ENCODE measurements at places on chromosomes 2 and 18.
A peak's percentile ranks its signal among the peaks of the same experiment; 100 is the strongest.

- DNase-seq = no peak
Measured at GRCh38 chr2:128651000-128651399, 332.3 kb upstream of the HS6ST1 start.

DNA sequence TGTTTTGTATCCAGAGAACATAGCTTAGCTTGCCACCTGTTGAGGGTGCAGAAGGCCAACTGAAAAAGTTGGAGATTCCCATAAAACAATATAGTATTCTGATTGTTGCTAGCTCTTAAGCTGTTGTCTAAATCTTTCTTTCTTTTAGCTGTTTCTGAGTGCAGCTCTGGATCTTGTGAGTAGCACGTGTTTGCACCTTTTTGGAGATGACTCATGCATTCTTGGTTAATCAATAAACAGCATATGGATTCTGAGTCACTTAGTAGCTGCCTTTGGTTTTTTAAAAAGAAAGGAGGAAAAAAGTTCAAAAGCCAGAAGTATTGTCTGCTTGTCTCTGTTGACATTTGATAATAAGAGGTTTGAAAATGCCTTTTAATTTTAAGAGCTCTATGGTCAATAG is 483.0 kb upstream of the FSIP2 start:
- DNase-seq = no peak

- DNase-seq = no peak
Measured at GRCh38 chr2:82728090-82728489, 1731.0 kb downstream of the SUCLG1 start.

GRCh38 chr2:105734762-105735538 is 9.8 kb upstream of the NCK2 start:
- no peak for DNase-seq

GRCh38 chr2:19458427-19459003 is 100.1 kb upstream of the OSR1 start:
- DNase-seq = no peak

DNA sequence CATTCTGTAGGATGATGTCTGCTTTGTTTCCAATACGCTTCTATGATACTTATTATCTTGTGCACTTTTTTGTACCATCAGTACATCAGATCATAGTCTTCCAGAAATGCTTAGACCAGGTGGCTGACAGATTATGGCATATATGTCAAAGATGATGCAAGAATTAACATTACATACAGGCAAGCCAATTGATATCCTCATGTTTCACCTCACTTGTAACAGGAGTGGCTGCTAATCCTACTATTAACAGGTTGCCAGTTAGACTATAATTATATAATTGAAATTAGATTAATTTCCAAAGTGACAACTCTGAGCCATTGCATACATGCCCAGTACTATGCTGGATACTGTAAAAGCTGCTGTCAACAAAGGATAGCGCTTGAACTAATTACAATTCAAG is 77.2 kb downstream of the TLK1 start:
- no peak for DNase-seq

DNA sequence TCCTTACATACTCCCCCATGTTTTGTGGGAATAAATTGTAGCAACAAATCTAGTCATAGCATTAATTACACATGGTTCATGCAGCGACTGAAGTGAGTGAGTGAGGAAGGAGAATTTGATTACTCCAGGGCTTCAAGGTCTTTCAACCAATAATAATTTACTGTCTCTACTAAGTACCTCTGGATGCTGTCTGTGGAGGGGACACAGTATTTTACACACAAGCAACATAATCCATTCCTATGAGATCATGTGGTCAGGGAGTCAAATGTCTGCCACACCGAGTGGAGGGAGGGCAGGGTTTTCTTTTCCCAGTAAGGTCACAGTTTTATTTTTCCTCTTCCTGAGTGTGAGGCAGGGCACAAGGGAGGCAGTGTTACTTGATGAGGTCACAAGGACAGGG is 334.7 kb upstream of the CELF4 start:
- no peak for DNase-seq

- DNase-seq = no peak
Measured at GRCh38 chr2:151025816-151026215, 235.8 kb downstream of the RBM43 start.

DNA sequence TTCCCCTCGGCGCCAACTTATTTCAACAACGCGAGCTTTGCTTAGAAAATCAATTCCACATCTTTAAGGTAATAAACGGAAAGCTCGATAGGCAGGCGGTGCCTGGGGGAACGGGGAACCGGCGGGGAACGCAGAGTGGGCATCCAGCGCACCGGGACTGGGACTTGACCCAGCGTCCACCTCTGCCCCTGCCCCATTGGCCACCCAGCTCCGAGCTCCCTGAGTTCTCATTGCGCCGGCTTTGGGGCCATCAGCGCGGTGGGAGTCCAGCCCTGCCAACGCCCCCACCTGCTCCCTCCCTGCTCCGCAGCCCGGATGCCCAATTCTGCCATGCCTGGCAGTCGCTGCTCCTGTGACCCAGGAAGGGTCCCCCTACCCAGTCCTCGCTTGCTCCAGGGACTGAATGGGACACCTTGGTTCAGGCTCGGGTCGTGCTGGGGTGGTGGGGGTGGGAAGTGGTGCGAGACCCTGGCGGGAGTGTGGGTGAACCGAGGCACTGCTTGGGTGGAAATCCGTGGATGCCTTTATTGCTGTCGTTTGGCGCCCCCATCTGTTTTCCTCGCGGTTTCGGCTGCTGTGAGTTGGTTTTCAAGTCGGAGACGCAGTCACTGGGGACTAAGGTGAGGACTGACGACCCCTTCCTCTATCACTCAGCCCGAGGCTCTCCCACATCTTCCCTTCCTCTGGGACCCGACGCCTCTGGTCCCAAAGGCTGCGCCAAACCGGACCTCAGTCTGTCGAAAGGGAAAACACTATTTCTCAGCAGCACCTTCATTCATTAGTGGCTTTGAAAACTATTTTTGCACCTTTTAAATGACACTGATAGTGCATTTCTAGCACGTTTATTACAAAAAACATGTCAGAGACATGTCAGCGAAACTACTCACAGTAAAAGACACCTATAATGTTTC is 2.4 kb upstream of the EVX2 start:
- no peak for DNase-seq

DNA sequence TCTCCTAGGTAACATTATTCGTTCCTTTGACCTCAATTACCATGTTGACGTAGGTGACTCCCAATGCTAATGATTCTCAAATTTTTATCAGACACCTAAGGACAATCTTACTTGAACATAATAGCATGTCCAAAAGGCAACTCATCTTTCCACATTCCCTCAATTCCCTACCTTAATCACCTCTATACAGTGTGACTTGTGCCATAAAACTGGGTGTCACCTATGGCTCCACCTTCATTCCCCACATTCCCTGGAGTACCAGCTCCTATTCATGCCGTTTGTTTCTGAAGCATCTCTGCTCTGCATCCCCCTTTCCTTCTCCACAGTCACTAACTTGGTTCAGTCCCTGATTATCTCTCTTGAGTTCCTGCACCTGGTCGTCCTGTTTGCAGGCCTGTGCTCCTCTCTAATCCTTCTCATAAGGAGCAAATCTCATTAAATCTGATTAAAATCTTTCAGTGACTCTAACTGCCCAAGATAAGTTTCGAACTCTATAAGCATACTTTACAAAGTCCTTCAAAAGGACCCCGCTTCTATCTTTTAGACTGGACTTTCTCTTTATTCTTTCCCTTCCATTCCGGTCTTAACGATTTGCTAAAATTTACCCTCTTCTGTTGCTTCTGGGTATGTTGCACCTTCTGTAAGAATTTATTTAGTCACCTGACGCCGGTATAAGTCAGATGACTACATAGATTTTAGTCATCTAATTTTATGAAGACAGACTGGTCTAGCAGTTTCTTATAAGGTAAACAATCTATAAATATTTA is 128.7 kb downstream of the OSBPL1A start:
- DNase-seq = no peak

- no peak for DNase-seq
Measured at GRCh38 chr2:238879621-238880377, 31.9 kb downstream of the TWIST2 start.

GRCh38 chr2:71557321-71557720 is 104.0 kb downstream of the DYSF start:
- DNase-seq = no peak

GRCh38 chr2:39120521-39120770 is 405 bp downstream of the SOS1 start:
- DNase-seq = no peak

DNA sequence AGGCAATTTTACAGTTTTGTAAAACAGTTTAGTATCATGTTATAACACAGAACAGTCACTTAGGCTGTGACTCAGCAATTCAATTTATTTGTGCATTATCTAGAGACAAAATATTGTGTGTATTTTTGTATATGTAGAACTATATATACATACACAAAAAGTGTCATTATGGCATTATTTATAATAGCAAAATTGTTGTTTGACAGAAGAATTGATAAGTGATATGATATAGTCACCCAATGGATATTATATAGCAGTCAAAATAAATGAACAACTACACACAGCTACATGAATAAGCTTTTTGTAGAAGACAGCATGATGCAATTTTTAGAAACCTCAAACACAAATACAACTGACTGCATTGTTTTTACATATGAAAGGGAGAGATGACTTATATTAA is 334.0 kb downstream of the TRIB2 start:
- DNase-seq = no peak

DNA sequence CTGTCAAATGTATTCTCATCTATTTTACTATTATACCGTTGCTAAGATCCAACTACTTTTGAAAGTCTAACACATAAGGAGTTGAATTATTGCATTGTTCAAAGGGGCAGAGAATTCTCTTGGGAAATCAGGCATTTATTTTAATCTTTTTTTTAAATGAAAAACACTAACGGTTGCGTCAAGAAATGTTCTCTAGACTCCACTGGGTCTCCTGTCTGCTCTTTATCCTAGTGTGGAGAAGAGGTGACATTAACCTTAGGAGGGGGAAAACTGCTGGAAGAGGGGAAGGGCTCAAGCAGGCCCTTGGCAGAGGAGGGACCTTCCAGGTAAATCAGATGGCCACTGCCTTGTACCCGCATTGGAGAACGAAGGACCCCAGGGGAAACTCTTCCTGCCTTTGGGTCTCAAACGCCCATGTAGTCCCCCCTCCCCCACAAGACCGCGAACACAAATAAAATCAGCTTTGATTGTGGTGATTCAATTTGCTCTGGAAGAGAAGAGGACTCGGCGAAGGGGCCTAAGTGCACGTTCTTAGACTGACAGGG is 1.1 kb upstream of the APCDD1 start:
- DNase-seq = no peak

- peak; percentile 6 for DNase-seq
Measured at GRCh38 chr2:202178346-202178958, 59.9 kb downstream of the SUMO1 start.

GRCh38 chr18:45073556-45073955 is 392.9 kb downstream of the SETBP1 start:
- DNase-seq = no peak

DNA sequence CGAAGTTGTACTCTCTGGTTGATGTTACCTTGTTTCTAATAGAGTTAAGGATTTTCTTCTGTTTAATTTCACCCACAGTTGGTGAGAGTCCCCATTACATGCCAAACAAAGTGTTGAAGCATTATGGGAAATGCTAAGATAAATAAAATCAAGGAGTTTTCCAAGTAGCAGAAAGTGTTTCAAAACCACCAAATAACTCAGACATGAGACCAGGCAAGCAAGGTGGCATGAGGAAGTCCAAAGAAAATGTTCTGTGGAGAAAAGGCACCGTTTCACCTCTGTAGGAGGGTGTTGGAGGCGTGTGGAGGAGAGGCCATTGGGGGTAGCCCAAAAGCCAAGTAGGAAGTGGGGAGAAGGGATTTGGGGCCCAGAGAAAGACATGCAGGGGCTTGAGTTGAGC is 8.7 kb downstream of the CFAP221 start:
- DNase-seq = no peak

GRCh38 chr2:5125017-5125730 is 567.0 kb upstream of the SOX11 start:
- DNase-seq = no peak

DNA sequence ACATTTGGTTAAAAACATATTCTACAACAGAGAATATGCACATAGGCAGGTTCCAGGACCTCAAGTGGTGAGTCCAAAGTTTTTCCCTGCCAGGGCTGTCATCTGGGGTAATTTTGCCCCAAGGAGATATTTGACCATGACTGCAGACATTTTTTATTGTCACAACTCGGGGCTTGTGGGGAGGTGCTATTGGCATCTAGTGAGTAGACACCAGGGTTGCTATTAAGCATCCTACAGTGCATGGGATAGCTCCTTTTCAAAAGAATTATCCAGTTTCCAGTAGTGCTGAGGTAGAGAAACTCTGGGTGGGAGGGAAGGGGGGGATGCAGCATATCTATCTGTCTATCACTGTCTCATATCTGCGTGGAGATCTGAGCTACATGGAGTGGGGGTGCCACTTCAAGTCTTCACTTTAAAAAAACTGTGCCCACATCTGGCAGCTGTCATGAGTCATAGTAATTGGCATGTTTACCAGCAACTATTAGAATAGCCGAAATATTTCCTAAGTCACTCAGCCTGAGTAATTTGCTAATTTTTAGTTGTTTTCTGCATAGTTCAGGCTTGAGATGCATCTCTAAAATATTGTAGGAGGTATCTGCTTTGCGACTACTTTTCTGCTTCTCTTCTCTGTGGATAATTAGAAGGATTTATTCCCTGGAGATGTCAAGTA is 254.0 kb upstream of the RBMS1 start:
- no peak for DNase-seq

DNA sequence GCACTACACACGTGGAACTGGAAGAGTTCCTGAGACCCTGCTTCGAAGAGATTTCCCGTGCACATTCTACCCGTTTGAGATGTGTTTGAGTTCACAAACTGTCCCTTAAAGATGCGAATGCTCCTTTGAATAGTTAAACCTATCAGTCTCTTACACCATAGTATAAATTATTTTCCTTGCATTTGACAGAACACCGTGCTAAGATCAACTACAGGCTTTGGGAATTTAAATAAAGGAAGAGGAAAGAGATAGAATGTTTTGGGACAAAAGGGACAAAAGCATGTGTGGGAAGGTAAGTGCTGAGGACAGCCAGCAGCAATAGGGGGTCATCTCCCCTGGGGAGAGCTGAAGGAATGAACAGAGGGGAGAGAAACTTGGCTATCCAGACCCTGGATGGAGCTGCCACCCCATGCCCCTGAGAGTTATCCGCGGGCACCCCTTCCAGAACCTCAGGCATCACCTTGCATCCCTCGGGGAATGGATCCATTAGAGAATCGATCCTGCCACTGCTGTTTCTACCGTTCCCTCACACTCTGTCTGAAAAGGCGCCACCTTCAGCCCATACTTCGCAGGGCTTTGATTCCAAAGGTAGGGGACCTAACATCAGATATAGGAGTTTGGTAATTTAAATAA is 888 bp upstream of the ADCY3 start:
- no peak for DNase-seq

GRCh38 chr2:180630756-180631155 is 349.6 kb upstream of the UBE2E3 start:
- DNase-seq = no peak

DNA sequence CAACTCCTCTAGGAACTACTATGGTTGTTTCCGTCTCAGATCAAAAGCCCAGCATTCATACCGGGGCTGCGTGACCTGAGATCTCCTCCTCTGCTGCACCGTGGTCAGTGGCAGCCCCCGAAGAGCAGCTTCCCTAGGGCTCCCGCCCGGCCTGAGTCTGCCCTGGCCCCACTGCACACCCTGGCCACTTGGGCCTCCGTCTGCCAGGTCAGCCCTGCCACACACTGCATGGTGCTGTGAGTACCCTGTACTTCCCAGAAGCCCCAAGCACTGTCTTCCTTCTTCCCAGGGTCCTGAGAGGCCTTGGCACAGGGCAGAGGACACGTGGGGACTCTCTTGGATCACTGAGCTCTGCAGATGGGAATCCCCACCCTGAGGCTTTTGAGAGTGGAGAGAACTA is 81.5 kb upstream of the GPC1 start:
- no peak for DNase-seq

- DNase-seq = no peak
Measured at GRCh38 chr2:162824304-162824703, 14.3 kb downstream of the KCNH7 start.

- DNase-seq = no peak
Measured at GRCh38 chr2:133952420-133952819, 301.5 kb upstream of the MGAT5 start.

All from stimulated activated CD4-positive, alpha-beta T cell treated with anti-CD3 and anti-CD28 coated beads, Interleukin-1b, Interleukin-23, amount 100 ng/mL, for 1 hour (primary cell).